ENCODE measurements at places on chromosomes 11 and 22.

GRCh38 chr22:46592390-46592872, 27.8 kb upstream of the GRAMD4 start:
- DNase-seq: no peak

- DNase-seq: no peak
These were observed 317.8 kb downstream of the MIAT start for GRCh38 chr22:26974914-26975803.

GRCh38 chr22:36279219-36279666, 26.3 kb downstream of the APOL1 start:
- DNase-seq: no peak

- no peak for DNase-seq
These were observed 785.2 kb downstream of the KCNA4 start for GRCh38 chr11:29231586-29231985.

GRCh38 chr11:76714493-76714892, 43.9 kb upstream of the LRRC32 start:
- DNase-seq: no peak

DNA sequence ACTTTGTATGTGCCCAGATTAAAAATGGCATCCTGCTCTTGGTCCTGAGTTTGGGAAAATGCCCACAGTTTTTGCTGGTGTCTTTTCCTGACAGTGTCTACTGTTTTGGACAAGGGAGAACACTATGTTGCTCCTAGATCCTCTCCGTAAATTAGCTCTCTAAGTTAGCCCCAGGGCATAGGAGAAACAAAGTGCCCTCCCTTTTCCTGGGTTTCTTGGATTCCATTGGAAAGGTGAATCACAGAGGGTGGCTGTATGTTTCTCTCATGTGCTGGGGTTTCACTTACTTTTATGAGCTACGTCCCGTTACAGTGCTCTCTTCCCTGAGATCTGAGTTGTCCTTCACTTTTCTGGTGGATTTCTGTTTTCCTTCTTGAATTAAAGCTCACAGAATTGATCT, 782.8 kb downstream of the CNTN5 start:
- DNase-seq: no peak

DNA sequence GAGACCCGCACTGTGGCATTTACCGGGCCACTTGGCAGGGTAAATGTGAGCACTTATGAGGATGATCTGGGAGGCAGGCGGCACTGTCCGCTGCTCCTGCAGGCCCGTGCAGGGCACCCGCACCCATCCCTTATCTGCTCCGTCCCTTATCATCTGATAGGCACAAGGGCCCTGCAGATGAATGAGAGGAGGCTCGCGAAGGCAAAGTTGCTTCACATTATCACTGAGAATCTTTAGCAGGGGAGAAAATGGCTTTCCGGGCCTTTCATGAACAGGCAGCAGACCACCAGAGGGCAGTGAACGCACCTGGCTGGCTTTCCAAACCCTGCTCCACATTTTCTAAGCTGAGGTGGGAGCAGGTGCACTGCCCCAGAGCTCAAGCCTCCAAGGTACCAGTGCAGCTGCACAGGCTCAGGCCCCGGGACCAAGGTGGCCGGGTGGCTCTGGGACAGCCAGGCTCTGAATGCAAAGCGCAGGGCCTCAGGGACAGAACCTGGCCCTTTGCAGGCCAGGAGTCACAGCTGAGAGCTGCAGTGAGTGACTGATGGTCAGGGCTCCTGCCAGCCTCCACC, 165.6 kb downstream of the SHANK2 start:
- no peak for DNase-seq

DNA sequence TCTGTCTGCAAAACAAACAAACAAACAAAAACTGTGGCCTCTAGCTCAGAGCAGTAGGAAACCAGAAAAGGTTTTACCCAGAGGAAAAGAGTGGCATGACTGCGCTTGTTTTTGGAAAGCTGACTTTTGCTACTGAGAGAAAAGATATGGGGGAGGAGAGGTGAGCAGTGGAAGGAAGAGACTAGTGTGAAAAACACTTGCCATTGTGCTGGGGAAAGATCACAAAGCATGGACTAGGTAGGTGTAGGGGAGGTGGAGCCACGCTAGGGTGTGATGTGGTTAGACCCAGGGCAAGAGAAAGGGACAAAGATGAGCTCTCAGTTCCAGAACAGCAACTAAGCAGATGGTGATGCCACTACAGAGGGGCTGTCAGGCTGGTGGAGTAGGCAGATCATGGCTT, 319.2 kb downstream of the LARGE1 start:
- no peak for DNase-seq

DNA sequence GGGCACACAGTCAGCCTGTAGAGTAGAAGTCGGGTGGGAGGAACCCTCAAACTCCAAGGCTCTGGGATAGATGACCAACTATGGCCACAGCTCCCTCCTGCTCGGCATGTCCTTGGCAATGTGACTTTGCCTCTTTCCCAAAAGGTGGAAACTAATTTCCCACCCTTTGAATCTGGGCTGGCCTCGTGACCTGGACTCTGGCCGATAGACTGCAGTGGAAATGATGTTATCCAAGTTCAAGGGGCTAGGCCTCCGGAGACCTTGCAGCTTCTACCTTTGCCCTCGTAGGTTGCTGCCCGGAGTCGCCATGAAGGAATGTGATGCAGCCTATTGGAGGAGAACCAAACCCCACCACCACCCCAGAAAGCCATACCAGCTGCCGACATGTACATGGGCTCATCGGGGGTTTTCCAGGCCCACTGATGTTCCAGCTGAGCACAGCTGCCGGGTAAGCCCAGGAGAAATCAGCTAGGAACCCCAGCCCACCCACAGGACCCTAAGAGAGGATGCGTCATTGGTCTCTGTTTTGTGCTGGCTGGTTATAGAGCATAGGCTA, 30.4 kb downstream of the KCNJ4 start:
- DNase-seq: no peak

- no peak for DNase-seq
These were observed 264.6 kb upstream of the PLET1 start for GRCh38 chr11:112525270-112525669.

- DNase-seq: no peak
These were observed 16.5 kb downstream of the SLC22A12 start for GRCh38 chr11:64607381-64607985.

GRCh38 chr11:46130286-46130940, 9.2 kb upstream of the PHF21A start:
- no peak for DNase-seq

- peak; percentile 34 for DNase-seq
These were observed 707 bp upstream of the FTH1 start for GRCh38 chr11:61967924-61968757.

DNA sequence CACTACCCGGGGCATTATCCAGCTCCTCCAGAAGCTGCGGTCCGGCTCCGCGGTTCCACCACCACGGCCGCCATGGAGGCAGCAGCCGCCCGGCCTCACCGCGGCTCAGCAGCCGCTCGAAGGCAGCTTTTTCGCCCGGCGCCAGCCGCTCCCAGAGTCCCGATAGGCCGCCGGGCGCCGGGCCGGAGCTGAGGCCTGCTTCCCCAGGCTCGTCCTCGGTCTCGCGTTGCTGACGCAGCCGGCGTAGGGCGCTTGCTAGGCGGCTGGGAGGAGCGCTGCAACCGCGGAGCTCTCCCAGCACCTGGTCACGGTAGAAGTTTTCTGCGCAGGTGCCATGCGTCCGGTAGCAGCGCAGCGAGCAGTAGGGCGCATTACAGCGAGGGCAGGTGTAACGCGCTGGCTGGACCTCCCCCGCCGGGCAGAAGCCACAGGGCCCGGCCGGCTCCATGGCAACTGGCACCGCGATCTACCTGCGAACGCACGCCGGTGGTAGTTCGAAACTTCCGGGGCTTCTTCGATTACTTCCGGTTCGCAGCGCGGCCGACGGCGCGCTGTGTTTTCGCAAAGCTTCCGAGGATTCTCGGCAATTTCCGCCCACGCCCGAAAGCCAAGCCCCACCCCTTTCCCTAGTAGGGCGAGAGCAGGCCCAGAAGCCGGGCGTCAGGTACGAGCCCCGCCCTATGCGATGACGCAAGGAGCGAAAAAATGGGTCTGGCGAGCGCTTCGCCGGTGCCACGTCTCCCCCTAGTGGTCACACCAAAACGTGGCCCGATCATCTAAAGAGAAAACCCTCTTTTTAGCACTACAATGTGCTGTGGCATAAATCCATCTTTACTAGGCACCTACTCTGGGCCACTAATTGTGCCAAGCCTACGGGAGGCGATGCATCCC, at the start of gene ZNHIT2:
Gene ZNHIT2 (minus strand): TSS at position 496 of the 891 bp plus-strand sequence. CDS start 48 bp downstream, at position 448.
- DNase-seq: peak; percentile 100

DNA sequence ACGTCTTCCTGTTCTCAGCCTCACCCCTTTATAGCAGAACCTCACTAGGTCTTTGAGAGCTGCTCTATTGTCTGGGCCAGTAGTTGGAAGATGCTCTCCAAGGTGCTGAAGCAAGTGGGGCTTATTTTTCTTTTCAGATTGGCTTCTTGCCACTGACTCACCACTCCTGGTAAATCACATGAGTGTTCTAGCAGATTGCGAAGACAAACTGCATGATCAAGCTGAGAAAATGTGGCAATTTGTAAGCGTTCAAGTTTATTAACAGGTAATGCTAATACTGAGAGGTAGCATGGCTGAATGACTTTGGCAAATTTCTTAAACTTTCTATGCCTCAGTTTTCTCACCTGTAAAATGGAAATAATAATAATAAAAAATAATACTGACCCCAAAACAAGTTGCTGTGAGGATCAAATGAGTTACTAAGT, 59.2 kb downstream of the CACNG2 start:
- peak; percentile 2 for DNase-seq

Data from central memory CD4-positive, alpha-beta T cell (primary cell).